ENCODE measurements at places on chromosomes 1 and 21.
A peak's percentile ranks its signal among the peaks of the same experiment; 100 is the strongest.

DNA sequence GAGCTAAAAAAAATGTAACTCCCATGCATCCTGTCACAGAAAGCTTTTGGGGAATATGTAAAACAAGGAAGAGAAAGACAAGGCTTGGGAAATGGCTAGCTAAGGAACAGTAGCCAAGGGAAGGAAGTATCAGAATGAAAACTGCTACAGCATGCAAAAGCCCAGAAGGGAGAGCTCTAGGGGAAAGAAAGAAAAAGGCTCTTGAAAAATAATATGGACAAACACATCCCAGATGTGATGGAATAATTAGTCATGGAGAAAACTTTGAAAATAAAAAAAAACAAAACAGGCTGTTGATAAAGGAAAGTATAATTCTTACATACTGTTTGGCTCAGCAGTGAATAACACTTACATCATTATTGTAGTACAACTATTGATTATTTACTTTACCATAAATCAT is 47.9 kb upstream of the VCAM1 start:
- no peak for DNase-seq

DNA sequence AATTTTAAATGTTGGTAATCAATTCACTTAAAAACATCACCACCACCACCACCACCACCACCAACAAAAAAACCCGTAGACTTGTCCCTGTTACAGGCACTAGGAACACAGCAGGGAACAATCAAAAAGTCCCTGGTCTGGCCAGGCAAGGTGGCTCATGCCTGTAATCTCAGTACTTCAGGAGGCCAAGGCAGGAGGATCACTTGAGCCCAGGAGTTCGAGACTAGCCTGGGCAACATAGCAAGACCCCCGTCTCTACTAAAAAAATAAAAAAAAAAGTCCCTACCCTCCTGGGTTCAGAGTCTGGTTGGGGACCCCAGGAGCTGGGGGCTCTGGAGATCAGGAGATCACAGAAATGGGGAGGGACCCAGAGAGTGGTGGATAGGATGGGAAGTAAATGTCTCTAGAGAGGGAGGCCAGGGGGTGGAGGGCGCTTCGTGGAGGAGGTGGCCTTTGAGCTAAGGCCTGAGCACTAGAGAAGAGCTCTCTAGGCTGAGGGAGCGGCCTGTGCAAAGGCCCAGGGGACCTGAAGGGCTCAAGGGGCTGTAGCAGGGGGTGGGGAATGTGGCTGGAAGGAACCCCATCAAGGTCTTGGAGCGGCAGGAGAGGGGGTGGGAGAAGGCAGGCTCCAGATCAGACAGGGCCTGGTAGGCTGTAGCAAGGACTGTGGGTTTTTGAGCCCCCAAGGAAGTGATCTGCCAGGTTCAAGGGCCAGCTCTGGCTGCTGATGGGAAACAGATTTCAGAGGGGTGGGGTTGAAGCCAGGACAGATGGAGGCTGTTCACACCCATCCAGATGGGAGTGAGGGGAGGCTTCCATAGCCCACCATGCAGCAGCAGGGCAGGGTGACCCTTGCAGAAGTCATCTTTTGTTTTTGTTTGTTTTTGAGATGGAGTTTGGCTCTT is 24.8 kb upstream of the VPS13D start:
- no peak for DNase-seq

DNA sequence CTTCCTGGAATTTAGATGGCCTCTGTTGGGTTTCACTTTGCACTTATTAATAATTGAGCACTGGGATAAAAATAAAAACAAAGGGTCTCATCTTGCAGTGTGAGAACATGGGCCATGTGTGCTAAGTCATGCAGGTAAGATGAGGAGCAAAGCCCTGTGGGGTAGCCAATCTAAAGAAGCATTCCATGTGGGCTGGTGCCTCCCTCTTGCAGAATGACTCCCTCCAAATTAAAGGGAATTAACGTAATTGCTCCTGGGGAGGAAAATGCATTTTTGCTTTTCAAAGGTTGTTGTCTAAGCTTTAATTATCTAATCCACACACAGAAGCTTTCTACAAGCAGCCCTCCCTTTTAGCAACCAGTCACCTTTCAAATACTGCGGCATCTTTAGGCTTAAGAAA is 69.8 kb downstream of the CDC14A start:
- no peak for DNase-seq

GRCh38 chr1:55618199-55618598 is 403.0 kb upstream of the USP24 start:
- no peak for DNase-seq

GRCh38 chr1:24315391-24315790 is 3.8 kb upstream of the GRHL3 start:
- no peak for DNase-seq

- DNase-seq, result peak; percentile 32
These were observed 5.4 kb upstream of the SLAMF8 start for GRCh38 chr1:159821171-159821867.

GRCh38 chr21:46394595-46395104 is 64.0 kb upstream of the DIP2A start:
- no peak for DNase-seq

- DNase-seq, result no peak
These were observed 59.6 kb downstream of the PGBD5 start for GRCh38 chr1:230366504-230366915.

DNA sequence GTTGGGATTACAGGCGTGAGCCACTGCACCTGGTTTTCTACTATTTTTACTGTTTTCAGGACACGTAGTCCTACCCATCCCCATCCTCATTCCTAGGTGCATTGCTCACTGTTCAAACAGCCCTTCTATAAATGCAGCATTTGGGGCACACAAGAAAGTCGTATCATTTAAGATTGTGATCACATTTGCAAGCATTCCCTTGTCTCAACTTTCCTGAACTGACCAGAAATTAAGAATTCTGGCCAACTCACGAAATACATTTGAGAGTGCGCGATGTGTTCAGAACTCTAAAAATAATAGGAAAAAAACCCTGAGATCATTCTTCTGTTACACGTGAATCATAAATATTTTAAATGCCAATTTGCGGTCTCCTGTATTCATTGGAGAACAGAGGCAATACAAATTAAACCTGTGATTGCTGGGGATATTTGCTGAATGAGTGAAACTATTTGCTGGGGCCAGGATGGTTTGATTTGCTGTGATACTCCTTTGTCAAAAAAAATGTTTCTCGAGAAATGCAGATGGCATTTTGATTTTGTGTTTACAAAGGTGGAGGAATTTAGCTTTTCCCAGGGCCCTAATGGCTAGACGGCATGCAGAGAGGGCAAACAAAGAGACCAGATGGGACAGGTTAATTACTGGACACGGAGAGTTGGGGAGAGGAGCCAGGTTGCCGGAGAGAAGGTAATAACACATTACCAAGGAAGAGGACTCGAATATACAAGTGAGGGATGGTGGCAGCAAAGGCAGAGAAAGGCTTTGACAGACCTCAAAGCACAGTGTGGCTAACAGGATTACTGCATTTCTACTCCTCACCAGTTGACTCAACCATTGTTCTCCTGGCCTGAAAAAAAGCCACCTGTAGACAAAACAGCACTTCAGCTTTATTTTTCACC is 38.4 kb downstream of the STPG1 start:
- DNase-seq, result no peak

DNA sequence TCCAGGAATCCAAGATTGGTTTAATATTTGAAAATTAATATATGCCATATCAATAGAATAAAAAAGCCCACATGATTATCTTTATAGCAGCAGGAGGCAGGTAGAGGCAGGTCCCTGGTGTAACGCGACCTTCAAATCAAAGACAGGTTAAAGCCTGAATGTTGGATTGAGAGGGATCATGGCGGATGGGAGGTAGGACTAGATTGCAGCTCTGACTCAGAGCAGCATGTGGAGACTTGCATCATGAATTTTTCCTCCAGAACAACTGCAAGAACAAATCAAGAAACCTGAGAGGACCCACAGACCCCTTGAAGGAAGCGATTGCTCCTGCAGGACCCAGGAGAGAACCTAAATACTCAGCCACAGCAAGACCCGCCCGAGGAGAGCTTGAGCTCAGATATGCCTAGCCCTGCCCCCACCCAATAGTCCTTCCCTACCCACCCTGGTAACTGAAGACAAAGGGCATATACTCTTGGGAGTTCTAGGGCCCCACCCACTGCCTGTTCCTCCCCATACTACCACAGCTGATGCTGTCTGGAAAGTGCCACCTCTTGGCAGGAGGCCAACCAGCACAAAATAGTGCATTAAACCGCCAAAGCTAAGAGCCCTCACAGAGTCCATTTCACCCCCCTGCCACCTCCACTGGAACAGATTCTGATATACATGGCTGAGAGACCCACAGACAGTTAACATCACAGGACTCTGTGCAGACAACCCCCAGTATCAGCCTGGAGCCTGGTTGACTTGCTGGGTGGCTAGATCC is 19.5 kb downstream of the S100B start:
- DNase-seq, result no peak

- DNase-seq, result no peak
These were observed 40.7 kb downstream of the CD2 start for GRCh38 chr1:116794804-116795481.

GRCh38 chr1:152328801-152329391 is 3.9 kb upstream of the FLG start:
- DNase-seq, result no peak

DNA sequence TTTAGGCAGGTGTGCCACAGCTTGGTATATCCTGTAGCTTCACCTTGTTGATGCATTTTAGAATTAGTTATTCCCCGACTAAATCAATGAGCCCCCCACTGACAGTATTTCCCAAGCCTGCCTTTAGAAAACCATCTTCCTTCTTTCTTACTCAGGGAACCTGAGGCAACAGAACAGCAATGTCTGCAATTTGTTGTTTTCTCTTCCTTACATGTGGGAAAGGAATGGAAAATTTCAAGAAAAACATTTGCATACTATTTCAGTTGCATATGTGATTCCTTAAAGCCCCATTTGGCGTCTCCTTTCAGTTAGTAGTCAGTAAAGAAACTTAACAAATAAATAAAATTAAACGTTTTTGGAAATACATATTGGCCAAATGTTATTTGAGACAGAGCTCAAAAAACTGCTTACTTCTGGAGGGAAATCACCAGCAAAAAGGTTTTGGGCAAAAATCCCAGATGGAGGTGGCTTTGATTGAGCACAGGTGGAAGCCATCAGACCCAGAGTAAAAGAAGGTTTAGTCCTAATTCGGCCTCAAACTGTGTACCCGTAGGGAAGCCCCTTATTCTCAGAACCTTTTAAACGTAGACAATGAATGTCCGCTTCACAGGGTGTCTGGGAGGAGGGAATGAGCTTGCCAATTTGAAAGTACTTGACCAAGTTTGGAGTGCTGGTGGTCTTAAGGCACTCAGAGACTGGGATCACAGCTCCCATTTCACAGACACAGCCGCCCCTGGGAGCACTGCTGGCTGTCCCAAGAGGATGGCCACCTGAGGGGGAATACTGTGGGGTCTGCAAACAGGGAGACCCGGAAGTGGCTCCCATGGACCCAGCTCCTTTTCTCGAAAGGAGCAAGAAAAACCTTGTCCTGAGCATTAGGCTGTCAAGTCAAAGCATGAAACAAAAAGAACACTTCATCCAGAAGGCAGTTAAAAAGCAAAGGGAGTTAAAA is 9.4 kb downstream of the LHX4 start:
- DNase-seq, result no peak

GRCh38 chr1:47975302-47975921 is 21.8 kb downstream of the TRABD2B start:
- no peak for DNase-seq

DNA sequence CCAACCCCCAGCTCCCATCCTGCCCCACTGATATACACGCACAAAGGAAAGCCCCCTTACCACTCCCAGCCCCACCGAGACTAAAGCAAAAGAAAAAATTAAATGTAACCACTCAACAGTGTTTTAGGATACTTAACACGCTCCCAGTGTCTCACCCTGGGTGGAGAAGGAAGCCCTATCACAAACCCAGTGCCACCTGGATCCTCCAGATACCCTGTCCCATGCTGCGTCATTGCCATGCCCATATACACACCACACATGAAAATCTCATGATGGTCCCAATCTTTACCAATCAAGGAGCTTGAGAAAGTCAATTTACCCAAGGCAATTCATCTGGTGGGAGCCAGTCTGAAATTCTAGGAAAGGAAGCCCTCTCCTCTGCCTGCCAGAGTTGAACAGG is 11.2 kb downstream of the KIAA1614 start:
- DNase-seq, result no peak

DNA sequence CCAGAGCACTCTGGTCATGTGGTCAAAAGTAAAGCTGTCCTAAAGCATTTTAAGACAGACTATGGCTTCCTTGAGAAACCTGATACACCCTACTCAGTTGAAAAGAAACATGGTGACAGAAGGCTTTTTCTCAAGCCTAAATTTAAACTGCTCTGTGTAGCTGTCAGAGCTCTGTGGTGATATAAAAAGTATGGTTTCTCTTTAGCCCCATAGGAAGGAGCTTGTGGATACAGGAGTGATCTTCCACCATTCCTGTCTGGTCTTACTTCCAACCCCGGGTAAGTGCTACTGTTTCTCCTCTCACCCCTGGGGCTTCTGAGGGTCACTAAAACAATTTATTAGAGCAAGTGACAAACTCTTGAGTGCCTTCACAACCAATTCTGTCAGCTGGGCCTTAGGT is 8.5 kb downstream of the TP53BP2 start:
- DNase-seq, result no peak

DNA sequence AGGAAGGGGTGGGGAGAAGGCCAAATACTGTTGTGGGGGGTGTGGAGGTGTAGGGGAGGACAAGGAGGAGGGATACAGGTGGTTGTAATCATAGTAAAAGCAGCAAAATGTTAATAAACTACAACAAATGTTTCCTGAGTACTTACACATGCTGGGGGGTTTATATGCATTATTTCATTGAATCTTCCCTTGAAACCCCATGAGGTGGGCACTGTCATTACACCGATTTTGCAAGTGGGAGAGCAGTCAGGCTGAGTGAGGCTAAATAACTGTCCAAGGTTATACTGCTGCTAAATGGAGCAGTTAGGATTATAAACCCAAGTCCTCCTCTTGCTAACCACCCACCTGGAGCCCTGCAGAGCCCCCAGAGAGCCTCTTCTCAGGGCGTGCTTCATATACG is 14.4 kb upstream of the GRHL3 start:
- no peak for DNase-seq

- DNase-seq, result no peak
These were observed 17.6 kb upstream of the CLIC4 start for GRCh38 chr1:24727501-24728216.

DNA sequence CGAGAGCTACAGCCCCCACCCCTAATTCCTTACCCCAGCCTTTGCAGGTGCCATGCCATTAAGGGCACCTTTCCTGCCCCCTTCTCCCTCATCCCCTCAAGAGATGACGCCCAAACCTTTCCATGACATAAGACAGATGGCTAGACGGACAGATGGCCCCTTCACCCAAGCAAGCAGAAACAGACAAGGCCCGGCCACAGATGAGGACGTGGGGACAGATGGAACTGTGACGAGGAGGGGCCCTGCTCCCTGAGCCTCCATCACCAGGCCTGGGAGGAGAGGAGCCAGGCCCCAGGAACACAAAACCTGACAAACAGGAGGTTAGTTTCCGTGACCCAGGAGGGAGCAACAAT is 24.7 kb upstream of the PEF1 start:
- DNase-seq, result no peak
